ENCODE measurements at places on chromosomes 12 and 14.

- no peak for DNase-seq
These were observed 21.1 kb downstream of the BEGAIN start for GRCh38 chr14:100566119-100566518.

DNA sequence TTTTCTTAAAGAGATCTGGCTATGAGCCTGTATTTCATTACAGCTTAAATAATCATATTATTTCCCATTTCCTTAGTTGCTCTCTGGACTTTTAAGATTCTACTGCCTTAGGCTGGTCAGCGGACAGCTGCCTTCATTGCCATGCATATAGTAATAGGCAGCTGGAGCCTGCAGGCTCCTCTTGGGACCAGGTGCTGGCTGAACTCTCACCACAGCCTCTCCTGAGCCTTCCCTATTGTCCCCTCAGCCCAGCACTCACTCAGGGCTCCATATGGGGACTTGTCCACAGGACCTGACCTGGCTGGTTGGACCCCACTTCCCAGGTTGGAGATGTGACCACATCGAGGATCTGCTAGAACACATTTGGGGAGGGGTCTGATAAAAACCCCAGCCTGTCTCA is 405.4 kb downstream of the DPF3 start:
- no peak for DNase-seq

GRCh38 chr14:93431036-93431670 is 414 bp downstream of the UNC79 start:
- DNase-seq = no peak

GRCh38 chr14:64509036-64509435 is 4.5 kb downstream of the ZBTB1 start:
- DNase-seq = no peak

DNA sequence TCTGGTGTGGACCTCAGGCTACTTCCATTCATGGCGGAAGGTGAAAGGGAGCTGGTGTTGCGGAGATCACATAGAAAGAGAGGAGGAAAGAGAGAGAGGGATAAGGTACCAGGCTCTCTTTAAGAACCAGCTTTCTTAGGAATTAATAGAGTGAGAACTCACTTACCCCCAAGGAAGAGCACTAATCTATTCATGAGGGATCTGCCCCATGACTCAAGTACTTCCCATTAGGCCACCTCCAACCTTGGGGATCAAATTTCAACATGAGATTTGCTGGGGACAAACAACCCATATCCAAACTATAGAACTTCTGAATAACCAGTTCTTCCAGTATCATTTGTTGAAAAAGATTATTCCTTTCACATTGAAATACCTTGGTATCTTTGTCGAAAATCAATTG is 34.0 kb upstream of the C2CD5 start:
- no peak for DNase-seq

DNA sequence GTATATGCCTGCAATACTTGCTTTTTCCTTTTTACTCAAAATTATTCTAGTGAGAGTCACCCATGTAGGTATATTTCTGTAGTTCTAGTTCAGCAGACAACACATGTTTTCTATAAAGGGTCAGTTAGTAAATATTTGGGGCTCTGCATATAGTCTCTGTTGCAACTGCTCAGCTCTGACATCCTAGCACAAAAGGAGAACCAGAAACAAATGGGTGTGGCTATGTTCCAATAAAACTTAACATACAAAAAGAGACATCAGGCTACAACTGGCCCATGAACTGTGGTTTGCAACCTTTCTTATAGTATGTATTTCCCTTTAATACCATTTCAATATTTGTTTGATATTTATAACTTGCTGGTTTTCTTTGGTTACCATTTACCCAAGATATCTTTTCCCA is 11.9 kb downstream of the NT5DC3 start:
- no peak for DNase-seq
